NCI-H2029 (cell line): ENCODE measurements at places on chromosomes 1 and 21.

DNA sequence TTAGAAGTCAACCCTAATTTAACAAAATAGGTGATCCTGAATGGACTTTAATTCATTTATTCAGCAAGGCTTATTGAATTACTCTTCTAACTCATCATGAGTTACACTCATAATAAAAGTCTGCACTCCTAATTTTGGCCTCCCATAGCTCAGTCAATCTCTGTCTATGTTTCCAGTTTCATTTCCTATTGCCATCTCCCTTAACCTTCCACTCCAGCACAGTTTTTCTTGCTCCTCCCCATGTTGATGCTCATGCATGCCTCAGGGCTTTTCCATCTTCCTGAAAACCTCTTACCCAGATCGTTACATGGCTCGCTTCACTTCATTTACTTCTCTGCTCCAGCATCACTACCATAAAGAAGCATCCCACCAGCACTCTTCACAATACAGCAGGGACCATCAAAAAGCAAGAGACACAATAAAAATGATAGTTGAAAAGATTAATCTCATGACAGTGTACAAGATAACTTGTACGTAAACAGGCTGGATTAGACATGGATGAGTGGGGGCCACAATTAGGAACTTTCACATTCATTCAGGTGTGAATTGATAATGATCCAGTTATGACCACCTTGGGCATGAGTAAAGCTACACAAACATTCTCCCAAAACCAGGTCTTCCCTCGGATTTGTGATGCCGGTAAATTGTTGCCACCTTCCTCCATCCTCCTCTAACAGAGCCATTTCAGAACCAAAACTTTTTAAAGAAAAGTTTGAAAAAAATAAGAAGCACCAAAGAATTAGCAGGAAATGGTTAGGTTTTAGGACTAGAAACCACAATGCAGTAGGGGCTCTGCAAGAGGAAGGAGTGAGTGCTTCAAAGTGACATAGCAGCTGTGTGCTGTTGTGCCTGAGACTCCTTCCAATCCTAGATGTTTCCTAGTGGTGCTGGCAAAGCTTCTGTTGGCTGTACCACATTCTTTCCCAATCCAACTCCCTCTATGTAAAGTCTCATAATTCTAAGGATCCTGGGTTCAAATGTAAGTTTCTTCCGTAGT, 89.8 kb downstream of the OLFML2B start:
- DNase-seq = no peak

GRCh38 chr1:66944330-66945274, 19.8 kb downstream of the MIER1 start:
- DNase-seq = peak; percentile 45

DNA sequence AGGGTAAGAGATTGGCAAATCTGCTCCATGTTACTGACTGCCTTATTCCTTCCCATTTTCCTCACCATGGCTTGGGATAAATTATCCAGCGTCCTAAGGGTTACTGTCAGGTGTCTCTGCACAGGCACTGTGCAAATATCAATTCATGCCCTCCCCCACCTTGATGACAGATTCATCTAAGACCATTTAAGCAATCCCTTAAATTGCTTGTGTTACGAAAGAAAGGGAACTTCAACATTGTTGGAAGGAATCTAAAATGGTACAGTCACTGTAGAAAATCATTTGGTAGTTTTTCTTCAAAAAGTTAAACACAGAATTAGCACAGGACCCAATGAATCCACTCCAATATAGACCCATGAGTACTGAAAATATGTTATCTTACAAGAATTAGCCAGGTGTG, 17.6 kb upstream of the MTARC2 start:
- DNase-seq = no peak

DNA sequence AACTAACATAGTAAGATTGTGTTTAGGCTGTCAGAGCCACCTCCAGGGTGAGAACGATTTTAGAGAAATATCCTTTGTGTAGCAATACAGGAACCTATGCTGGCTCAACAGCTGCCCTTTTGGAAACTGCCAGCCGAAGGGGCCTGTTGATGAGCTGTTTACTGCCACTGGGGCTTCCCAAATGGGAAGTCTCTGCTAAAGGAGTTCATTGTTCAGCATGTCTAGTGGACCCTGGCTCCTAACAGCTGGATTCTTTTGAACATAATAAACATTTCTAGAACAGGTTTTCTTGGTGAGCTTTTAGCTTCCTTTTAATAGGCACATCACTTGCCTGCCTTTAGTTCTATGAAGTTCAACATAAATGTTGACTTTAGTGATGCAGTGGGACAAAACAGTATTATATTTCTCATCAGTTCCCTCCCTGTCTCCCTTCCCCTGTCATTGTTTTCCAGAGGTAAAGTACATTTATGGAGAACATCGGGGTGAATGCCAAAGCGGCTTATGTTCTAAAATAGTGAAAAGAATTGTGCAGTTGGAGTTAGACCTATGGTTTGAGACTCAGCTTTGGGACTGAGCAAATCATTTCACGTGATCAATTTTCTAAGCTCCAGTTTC, 57.4 kb downstream of the UCK2 start:
- DNase-seq = no peak

DNA sequence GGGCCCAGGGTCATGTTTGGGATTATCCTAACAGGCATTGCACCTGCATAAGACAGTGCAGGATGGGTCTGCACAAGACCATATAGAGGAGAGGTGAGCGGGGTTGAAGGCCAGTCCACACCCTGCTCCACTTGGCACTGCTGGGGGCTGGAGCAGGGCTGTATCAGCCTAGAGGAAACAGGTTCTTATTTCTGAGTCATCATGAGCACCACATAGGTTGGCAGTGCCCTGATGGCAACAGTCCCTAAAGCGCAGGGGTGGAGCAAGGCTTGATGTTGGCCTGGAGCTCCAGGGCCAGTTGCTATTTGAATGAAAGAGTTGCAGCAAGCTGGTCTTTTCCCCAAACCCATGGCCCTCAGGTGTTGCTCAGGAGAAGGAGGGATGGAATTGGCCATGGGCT, 29.8 kb upstream of the BMP8B start:
- DNase-seq = peak; percentile 98

DNA sequence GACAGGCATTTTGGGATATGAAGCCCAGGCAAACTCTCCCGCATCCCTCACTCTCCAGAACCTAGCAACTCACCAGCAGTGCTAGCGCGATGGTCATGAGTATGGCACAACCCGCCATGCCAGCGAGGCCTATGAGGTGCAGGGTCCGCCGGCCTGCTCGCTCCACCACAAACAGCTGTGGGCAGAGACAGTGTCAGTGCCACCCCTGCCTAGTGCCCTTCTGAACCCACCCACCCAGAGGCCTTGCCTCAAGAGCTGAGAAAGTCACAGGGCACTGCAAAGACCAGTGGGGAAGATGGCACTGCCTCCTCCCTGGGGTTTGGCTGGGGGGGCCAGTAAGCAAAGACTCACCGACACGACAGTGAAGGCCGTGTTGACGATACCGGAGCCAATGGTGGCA, 29.8 kb downstream of the SLC2A1 start:
- DNase-seq = no peak

DNA sequence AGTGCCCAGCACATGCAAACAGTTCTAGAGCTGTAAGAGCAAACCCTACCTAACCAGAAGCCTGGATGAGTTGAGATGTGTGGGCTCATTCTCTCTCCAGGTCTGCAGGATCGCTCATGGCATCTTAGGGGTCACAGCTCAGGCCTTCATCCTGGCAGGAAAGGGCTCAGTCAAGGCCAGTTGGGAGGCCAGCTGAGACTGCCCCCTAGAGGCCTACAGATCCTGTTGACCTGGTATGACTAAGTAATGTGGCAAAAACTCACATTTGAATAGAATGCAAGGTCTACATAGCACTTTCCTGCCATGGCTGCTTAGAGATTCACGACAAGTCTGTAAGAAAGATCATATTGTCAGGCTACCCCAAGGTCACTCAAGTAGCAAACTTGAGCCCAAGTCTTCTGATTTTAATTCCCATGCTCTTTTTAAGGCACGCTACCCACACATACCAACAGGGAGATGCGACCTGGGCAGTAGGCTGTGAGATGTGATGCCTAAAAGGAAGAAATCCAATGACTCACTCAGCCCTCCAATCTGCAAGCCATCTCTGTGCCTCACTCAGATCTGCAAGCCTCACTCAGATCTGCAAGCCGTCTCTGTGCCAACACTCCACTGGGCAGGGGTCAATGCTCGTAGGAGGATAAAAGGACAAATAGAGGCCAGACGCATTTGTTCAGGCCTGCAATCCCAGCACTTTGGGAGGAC, 5.1 kb upstream of the CAPN8 start:
- no peak for DNase-seq

- DNase-seq = peak; percentile 59
Measured at GRCh38 chr1:246583448-246584185, 17.4 kb downstream of the CNST start.

DNA sequence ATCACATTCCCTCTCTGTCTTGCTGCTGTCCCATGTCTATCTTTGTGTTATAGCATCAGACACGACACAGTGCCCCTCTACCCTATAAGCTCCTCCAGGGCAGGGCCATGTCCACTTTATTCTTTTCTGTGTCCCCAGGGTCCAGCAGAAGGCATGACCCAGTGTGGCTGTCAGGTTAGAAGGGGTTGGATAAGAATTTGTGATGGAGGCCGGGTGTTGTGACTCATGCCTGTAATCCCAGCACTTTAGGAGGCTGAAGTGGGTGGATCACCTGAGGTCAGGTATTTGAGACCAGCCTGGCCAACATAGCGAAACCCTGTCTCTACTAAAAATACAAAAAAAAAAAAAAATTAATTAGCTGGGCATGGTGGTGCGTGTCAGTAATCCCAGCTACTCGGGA, 26.3 kb upstream of the RNF19B start:
- DNase-seq = no peak

- no peak for DNase-seq
Measured at GRCh38 chr1:163195728-163196448, 6.8 kb downstream of the RGS5 start.

GRCh38 chr1:176843352-176844297, 320.9 kb downstream of the ASTN1 start:
- no peak for DNase-seq

DNA sequence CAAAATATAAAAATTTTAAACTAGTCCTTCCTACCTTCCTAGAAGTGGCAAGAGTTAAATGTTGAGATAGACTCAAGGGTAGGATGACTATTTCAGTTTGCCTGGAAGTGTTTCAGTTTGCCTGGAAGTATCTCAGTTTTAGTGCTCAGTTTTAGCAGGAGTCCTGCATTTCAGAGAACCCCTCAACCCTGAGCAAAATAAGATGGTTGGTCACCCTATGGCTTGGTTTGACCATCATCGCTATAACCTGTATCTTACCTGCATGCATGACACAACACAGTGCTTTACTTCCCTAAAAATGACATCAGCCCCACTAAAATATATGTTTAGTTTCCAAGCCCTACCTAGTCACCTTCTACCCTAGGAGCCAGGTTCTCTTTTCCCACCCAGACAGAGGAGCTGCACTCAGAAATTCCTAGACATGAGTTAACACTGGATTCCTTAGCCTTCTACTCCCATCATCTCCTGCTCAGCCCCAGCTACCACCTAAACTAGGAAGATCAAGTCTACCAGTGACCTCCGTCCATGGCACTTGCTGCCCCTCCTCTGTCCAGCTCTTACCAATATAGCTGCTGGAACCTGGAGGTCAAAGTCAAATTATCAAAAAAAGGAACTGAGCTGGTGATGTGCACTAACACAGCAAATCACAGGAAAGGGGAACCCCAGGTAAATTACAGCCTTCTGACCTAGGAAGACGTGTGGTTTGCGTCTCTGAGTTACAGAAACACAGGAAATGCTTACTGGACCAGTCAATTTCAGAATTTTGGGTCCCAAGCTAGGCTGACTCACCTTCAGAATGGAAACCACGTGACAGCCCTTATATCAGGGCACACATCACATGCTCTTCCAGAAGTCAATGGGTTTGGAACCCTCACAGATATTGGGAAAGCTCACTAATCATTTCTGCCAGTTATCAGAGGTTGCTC, 2.2 kb upstream of the G0S2 start:
- DNase-seq = no peak

GRCh38 chr1:227885648-227886502, 61.9 kb downstream of the WNT9A start:
- no peak for DNase-seq

GRCh38 chr1:189253601-189254350, 1223.9 kb downstream of the BRINP3 start:
- DNase-seq = no peak

- DNase-seq = no peak
Measured at GRCh38 chr21:33015756-33016155, 10.0 kb upstream of the OLIG2 start.

DNA sequence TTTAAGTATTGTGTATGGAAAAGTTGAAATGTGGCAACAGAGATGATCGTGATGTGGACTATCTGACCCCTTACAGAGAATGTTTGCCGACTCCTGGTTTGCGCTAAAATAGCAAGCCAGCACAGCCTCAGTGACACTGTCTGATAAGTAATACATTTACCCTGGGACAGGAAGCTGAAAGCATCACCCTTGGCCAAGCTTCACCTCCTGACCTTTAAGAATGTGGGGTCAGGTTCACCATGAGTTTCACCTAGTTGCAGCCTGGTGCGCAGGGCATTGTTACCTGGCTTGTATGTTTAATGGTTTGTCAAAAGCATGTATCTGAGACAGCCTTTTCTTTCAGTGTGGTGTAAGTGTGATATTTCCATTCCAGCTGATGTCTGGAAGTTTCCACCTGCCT, 29.2 kb downstream of the TRAF5 start:
- no peak for DNase-seq

DNA sequence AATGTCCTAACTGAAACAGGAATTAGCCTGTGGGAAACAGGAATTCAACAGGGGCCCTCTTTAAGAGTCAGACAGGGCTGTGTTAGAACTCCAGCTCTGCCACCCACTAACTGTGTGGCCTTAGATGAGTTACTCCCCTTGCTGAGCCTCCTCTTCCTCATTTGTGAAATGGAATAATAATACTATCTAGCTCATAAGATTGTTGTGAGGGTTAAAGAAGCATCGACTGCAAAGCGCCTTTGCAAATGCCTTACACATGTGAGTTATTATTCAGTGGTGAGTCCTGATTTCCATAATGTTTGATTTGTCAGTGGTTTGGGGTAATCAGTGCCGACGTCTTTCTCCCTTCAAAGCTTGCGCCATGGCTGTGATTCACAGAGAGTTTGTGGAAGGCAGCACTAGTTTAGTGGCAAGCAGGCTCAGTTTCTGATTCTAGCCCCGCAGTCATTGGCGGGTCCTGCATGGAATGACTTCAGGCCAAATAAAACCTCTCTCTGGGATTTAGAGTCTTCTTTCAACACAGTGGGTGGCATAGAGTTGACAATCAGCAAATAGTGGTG, 388.5 kb downstream of the PLPP3 start:
- no peak for DNase-seq

GRCh38 chr1:38571726-38572125, 287.8 kb downstream of the RRAGC start:
- no peak for DNase-seq
